ENCODE measurements at places on chromosomes 12 and 14.
A peak's percentile ranks its signal among the peaks of the same experiment; 100 is the strongest.

- no peak for DNase-seq
Observed at GRCh38 chr14:54947230-54947629, 44.6 kb upstream of the GCH1 start.

GRCh38 chr14:54127526-54127925, 170.9 kb upstream of the BMP4 start:
- DNase-seq: no peak

GRCh38 chr12:76398106-76398505, 49.9 kb upstream of the BBS10 start:
- no peak for DNase-seq

- DNase-seq: no peak
Observed at GRCh38 chr14:79658221-79658620, 553.1 kb downstream of the DIO2 start.

DNA sequence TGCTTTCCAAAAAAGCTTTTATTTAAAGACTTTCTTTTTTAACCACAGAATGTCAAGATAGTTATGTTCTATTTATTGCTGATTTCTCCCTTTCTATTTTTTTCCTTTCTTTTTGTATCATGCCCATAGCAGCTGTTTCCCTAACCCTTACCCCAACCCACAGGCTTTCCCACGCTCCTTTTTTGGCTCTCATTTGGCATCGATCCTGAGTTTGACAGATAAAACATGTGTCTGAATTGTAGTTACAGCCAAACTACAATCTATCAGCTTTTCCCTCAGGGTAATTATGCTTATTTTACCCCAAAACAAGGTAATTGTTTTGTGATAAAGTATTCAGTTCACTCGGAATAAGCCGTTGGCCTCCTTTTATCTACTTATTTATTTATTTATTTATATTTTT, 46.7 kb downstream of the PDE3A start:
- peak; percentile 92 for DNase-seq

GRCh38 chr14:27528328-27528727, 930.5 kb upstream of the NOVA1 start:
- DNase-seq: no peak

DNA sequence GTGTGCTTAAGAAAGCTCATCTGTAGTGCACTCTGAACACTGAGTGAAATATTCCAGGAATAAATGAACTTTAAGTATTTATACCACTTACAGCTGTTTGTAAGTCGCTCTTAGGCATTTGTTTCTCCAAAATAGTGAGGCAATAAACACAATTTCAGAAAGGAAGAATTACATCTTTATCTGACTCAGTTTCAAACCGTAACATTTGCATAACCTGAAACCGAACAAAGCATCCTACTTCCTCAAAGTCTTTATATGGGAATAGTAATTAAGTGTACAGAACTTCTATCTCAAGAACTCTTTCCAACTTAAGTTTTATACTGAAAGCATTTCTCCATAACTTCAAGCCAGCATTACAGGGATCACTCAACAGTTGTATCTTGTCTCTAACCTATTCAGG, 58.4 kb downstream of the SOX5 start:
- DNase-seq: no peak

- DNase-seq: no peak
Observed at GRCh38 chr12:39813776-39814175, 194.2 kb upstream of the ABCD2 start.

DNA sequence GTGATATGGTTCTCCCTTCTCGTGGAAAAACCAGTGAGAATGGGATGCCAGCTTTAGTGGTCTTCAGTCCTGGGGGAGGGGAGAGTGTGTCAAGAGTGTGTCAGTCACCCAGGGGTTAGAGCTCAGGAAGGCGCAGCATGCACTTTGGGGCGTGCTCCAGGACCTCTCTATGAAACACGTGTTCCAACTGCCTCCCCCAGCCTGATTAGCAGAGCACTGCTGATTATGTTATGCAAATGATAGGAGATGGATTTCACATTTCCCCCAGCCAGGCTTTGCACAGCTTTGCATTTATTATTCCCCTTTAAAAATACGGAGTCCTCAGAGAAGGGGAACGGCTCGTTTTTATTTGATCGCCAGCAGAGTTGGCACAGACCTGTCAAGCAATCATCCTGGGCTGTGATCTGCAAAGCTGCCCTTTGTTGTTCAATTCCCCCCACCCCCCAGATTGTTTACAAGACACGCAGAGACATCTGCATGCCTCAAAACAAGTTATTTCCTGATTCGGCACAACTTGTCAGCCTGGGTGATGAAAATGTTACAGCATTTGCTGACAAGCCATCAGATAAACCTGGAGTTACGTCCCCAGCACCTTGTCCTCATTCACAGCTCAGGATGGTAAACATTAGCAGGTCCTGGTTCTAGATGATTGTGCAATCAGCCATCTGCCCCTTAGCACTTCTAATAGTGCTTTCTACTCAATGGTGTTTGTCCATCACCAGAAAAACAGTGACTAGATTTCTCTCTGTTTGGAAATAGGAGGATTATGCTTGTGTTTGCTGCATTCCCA, 196.5 kb downstream of the NOVA1 start:
- no peak for DNase-seq

DNA sequence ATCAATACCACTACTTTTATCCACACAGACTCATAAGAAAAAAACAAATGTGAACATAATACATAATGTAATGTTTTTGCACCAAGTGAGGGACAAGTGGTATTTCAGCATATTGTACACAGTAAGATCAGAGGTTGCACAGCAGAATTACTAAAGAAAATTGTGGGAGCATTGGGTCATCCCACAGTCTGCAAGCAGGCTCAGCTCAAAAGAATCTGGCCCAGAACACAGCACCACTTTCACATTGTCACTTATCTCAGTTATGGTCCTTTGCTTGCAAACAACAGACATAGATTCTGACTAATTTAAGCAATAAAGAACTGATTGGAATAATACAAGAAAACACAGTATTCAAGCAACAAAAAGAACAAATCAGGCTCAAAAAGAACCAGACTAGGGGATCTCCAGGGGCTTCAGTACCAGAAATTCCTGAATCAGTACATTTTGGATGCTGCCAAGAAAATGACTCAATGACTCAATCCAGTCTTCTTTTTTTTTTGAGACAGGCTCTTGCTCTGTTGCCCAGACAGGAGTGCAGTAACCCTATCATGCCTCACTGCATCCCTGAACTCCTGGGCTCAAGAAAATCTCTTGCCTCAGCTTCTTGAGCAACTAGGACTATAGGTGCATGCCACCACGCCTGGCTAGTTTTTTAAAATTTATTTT, 42.9 kb upstream of the EEA1 start:
- no peak for DNase-seq

GRCh38 chr12:109466821-109467220, 10.3 kb downstream of the KCTD10 start:
- no peak for DNase-seq

GRCh38 chr14:75123991-75124390, 2.9 kb downstream of the NEK9 start:
- peak; percentile 78 for DNase-seq

- no peak for DNase-seq
Observed at GRCh38 chr12:3530548-3530947, 39.5 kb downstream of the PRMT8 start.

DNA sequence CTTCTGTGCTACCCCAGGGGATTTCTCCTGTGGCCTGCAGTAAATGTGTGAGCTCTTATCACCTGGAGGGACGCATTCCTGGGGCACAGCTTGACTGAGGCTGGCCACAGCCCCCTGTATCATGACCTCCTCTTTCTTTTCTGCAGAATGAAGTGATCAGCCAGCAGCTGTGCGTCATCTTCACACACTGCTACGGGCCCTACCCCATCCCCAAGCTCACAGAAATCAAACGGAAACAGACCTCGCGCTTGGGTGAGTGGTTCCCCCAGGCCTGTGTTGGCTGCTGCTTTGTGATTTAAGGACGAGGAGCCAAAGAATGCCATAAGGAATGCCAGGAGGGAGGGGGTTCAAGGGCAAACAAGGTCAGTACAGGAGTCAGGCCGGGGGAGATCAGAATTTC, 50.5 kb upstream of the PWP1 start:
- DNase-seq: no peak

DNA sequence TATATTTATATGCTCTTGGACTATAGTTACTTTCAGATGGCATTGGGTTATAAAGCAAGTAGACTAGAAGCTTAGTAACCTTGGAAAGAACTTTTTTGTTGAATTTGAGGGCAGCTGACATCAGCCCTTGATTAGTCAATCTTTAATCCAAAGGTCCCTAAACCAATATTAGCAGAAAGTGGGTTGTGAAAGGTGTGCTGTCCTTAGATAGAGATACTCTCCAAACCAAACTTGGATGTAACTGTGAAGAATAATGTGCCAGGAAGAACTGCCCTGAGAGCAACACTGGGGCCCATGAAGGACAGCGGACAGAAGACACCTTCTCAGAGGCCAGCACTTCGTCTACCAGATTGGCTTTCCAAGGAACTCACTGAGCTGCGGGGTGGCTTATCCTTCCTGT, 10.6 kb downstream of the CD163 start:
- no peak for DNase-seq

GRCh38 chr14:61652526-61653262, 42.6 kb upstream of the HIF1A start:
- no peak for DNase-seq

DNA sequence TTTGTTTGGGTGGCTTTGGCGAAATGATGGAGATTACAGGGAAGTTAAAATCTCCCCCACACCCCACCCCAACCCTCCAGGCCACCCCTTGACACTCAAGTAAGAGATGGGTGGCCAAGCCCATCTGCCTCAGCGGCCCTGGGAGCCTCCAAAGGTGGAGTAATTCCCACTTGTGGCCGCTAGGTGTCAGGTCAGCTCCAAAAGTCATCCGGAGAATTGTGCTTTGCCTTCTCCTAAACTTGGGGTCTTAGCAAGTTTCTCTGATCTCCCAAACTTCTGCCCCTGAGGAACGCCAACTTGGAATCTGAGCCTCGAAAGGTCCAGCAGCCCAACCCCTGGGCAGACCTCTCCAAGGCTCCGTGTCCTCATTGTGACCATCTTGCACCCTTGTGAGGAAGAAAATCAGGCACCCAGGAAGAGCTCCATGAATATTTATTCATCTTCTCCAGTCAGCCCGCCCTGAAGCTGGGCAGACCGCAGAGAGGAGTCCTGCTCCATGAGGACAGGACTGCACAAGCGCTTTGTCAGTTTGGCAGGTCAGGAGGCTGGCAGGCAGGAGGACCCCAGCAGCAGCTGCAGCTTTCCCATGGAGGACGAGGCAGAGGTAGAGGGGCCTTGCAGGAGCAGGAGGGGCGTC, 46.7 kb downstream of the LRRC74A start:
- DNase-seq: peak; percentile 59

GRCh38 chr12:64252681-64253080, 30.6 kb upstream of the KICS2 start:
- no peak for DNase-seq

- no peak for DNase-seq
Observed at GRCh38 chr12:61574339-61574738, 685.9 kb upstream of the USP15 start.

GRCh38 chr12:11863478-11863906, 207.2 kb upstream of the BCL2L14 start:
- DNase-seq: no peak

DNA sequence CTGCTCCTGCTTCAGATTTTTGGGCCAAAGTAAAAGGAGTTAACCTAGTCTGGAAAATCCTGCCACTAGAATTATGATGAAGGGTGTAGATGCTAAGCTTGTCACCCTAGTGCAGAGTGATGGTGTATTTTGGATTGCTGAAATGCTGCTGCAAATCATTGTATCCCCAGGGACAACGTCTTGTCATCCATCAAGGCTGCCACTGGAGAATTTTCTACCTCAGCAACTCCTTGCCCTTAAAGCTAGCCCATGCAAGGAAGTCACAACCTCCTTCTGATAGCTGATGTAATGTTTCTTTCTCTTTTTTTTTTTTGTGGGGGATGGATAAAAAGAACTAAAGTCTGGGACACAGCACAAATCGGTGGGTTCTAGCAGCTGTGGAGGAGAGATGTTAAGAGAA, 139.4 kb upstream of the FRMD6 start:
- DNase-seq: no peak

DNA sequence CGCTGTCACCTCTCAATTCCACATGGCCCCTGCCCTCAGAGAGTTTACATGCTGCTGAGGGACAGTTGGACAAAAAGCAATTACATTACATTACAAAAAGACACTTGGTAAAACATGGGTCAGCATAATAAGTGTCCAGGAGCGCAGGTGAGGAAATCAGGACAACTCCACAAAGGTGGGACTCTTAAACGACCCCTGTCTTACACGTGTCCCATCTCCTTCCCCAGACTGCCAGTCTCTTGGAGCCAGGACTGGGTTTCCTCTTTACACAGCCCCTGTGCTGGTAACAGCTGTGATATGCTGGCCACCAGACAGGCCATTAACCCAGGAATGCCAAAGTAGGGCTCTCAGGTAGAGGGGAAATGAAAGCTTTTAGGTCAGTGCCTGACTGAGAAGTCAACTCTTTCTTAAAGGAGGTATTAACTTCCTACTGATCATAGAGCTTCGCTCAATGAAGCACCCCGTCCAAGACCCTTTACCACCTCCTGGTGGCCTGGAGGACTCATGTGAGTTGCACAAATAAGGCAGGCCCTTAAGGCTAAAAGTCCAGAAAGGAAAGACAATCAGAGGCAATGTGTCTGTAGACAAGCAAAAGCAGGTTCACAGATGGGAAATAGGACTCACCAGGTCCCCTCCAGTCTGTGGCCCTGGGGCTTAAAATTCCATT, 55.5 kb downstream of the ANO2 start:
- DNase-seq: no peak

- no peak for DNase-seq
Observed at GRCh38 chr12:116247377-116247776, 30.1 kb downstream of the MED13L start.

DNA sequence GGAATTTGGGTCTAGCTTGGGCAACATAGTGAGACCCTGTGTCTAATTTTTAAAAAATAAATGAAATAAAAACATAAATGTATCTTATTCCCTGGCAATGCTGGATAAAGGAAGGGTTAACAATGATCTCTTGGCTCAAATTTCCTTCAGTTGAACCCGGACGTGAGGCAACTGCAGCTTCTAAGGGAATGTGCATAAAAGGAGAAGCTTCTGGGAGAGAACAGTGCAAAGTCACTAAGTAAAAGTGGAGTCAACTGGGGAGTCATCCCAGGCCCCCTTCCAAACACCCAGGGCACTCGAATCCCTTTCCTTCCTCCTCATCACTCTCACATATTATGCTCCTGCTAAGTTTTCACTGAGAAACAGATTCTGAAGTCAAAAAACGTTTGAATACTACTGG, 147.3 kb downstream of the PPM1H start:
- DNase-seq: no peak

DNA sequence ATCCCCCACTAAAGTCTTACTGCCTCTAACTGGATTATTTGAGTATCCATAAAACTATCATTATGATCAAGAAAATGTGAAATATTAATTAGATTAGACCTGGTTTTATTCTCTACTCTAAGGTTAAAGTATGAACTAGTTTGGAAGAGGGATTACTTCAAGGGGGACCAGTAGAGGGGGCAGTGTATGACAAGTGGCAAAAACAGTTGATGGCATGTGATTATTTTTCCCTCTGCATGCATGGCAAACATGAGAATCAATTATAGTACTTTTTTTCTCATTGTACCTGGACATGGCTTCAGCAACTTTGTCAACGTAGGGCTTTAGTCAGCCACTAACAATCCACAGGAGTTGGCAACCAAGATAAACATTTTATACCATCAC, 145.0 kb upstream of the SLC38A2 start:
- DNase-seq: no peak
